ENCODE measurements at places on chromosomes 7 and 10.
A peak's percentile ranks its signal among the peaks of the same experiment; 100 is the strongest.

DNA sequence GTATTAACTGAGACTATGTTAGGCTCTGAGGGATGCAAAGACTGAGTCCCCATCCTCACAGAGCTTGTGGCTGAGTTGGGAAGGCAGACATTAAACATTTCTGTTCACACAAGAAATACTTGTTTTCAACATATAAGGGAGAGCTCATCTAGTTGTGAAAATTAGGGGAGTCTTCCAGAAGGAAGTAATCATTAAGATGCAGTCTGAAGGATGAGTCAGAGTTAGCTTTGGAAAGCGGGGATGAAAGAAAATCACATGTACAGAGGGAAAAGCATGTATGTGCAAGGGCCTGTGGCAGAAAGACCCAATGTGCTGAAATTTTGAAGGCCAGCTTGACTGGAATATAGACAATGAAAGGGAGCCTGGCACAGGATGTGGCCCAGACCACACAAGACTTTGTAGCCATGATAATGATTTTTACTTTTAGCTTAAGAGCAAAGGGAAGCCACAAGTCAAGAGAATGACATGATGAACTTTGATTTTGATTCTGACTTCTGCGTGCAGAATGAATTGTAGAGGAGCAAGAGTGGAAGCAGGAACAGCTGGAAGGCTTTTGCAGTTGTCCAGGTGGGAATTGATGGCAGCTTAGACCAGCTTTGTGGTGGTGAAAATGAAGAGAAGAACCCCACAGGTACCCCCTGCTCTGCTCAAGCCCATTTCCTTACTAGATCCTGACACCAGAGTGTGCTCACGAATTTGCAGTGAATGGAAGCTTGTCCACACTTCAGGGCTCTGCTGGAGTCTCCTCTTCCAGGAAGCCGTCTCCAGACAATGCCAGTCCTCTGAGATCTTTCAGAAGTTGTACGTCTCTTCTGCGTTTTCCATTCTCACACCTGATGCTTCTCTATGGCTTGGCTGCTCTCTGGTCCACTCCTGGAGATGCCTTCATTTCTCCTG, 115.6 kb downstream of the ATXN7L1 start:
- no peak for DNase-seq

GRCh38 chr7:7667187-7667586, 26.6 kb downstream of the UMAD1 start:
- no peak for DNase-seq

DNA sequence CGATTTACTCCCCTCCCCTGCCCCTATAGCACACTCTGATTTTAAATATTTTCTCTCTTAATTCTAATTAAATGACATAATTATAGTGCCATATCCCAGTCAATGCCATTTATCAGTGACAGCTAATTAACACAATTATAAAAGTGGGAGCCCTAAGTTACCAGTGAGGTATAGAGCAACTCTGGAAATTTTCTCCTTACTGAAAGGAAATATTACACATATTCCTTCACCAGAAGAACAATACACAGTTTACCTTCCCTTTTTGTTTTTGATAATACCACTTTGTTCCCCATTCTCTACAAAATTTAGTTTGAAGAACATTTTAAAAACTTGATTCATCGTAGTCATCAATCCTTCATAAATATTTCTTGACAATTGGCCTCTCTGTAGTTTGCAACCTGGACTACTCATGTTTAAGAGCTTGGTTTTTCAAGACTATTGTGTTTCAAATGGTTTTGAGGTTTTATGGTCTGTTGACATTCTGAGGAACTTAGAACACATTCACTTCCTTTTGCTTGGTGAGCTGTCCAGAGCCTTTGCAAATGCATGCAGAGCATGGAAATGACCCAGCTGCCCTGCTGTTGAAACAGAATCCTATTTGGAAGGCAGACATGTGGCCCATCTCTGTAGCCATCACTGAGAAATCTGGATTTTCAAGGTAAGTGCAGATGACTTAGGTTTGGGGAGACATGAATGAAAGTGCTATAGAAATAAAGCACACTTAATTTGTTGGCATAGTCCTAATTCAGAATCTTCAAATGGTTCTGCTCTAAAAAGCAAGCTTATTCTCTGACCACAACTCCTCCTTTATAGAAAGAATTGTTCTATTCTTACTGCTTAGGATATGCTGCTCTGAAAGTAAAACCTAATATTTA, at the start of gene GPR141:
TSS of gene GPR141 (plus strand) at position 521 of the 875 bp plus-strand sequence. CDS start 56,628 bp downstream, outside the sequence.
- DNase-seq = no peak

GRCh38 chr10:24034571-24034970, 174.4 kb upstream of the KIAA1217 start:
- DNase-seq = no peak

GRCh38 chr10:6689036-6689435, 109.0 kb upstream of the PRKCQ start:
- DNase-seq = no peak

GRCh38 chr7:73577627-73578341, 595 bp downstream of the TBL2 start:
- peak; percentile 21 for DNase-seq

GRCh38 chr7:154914996-154915380, 87.9 kb downstream of the PAXIP1 start:
- DNase-seq = no peak

Measured in transverse colon (tissue), 4 donors.